Fibroblast of gingiva (primary cell): ENCODE measurements at places on chromosomes 5 and 9.

DNA sequence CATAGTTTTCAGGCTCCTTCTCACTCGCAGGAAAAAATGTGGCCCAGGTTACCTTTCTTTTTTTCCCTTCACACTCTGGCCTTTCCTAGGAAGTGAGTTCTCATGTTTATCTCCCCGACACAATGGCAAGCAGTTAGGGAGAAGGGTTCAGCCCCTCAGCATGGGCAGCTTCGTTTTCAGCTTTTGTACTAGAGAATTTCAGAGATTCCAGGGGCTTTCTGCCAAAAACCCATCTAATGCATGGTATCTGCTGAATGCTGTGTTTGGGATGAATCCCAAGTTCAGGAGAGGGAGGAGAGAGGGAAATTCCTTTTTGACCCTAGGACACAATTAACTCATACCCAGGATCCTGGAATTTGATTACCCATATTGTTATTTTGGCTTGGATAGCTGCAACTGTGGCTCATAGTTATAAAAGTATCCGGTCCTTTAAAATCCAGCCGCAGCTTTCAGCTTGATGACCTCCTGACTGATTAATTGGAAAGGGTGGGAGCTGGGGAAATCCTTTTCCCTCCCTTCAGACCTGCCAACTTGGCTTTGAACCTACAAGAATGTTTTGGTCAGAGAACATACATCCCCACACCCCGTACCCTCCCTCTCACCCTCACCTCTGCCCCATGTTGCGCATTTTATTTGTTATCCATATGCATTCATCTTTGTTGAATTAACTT lies 78.4 kb downstream of the TMEM252 start:
- no peak for DNase-seq

- no peak for DNase-seq
Observed at GRCh38 chr5:110707260-110707844, 19.1 kb downstream of the TMEM232 start.

GRCh38 chr5:32690153-32690552 lies 21.0 kb upstream of the NPR3 start:
- DNase-seq: no peak

GRCh38 chr9:82584349-82584863 lies 478.5 kb downstream of the RASEF start:
- DNase-seq: no peak

DNA sequence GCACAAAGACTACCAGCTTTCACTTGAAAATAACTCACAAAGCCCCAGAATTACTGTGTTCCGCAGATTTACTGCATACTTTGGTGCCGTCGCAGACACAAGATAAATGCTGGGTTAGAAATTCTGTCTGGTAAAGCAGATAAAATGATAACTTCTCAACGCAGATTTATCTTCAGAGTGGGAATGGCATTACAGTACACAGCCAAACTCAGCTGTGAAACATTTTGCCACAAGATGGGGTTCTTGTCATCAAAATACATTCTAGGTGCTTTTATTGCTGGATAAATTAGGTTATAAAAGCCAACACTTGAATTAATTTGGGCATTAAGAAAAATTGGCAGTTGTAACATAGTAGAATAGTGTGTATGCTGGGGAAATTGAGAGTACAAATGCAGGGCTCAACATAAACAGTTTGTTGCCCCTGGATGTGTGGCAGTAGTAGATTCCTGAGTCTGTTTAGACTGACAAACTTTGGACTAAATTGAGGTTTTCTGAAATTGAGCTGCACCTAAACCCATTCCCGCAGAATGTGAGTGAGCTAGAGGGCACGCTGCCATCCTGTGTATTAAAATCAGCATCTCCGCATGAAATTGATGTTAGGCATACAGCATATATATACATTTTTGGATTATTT lies 61.1 kb downstream of the LMNB1 start:
- peak; percentile 29 for DNase-seq

DNA sequence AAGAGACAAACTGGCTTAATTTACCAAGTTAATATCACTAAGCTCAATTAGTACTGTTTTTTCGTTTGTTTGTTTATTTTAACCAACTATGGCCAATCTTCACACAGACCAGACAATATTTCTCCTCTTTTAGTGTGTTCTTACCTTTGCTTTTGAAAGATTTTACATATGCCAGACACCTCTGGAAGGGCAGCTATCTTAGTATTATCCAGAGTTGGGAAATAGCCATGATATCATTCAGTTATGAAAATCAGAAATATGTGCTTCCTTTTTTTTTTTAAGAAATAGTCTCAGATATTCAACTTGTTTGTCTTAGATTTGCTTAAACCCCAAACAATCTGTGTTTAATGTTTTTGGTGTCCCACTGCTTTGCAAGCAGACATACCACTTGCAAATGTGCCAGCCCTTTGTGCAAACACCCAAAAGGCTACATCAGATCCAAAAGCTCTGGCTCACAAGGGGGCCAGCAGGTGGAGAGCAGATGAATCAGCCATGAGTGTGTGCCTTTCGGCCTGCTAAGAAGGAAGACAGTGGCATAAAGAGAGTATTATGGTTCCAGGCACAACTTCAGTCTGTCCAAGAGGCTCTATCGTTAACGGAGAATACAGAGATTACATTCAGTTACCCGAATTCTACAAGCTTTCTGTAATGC lies 147.6 kb downstream of the EFNA5 start:
- DNase-seq: no peak
